DMS53 (cell line): ENCODE measurements at places on chromosomes 6 and 20.

- no peak for DNase-seq
These were observed 41.4 kb downstream of the INSM1 start for GRCh38 chr20:20409331-20409730.

DNA sequence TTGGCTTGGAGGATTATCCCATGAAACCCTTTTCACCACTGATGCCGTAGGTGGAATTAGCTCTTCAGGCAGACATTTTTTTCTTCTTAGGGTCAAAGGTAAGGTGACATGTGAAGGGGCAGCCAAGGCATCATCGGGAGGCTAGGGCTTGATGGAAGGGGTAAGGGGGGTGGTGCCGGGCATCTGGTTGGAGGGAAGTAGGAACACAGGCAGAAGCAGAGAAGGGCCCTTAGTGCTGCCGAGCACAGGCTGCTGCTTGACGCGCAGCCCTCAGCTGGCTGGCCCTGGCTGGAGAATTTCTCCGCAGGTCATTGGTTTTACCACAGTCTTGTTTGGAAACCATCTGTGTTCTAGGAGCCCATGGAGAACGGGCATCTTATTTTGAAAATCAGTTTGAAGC, 54.7 kb downstream of the TRAF3IP2 start:
- peak; percentile 21 for DNase-seq

- DNase-seq = no peak
These were observed 136.7 kb upstream of the GMDS start for GRCh38 chr6:2381872-2382661.

- no peak for DNase-seq
These were observed 369.2 kb upstream of the CNR1 start for GRCh38 chr6:88535306-88535705.

DNA sequence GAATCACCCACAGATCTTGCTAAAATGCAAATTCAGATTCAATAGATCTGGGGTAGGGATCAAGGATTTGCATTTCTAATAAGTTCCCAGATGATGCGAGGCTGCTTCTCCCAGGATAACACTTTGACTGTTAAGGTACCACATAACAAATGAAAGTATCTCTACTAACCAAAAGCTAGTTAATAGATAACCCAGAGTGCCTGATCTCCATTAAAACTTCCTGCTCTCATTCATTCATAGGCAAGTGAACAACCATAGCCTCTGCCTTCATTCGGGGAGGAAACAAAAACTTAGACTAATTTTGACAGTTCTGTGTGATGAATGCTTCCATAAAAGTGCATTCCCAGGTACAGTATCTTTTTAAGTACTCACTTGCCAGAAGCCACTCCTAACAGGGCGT, 265.6 kb upstream of the BTBD3 start:
- DNase-seq = peak; percentile 50

DNA sequence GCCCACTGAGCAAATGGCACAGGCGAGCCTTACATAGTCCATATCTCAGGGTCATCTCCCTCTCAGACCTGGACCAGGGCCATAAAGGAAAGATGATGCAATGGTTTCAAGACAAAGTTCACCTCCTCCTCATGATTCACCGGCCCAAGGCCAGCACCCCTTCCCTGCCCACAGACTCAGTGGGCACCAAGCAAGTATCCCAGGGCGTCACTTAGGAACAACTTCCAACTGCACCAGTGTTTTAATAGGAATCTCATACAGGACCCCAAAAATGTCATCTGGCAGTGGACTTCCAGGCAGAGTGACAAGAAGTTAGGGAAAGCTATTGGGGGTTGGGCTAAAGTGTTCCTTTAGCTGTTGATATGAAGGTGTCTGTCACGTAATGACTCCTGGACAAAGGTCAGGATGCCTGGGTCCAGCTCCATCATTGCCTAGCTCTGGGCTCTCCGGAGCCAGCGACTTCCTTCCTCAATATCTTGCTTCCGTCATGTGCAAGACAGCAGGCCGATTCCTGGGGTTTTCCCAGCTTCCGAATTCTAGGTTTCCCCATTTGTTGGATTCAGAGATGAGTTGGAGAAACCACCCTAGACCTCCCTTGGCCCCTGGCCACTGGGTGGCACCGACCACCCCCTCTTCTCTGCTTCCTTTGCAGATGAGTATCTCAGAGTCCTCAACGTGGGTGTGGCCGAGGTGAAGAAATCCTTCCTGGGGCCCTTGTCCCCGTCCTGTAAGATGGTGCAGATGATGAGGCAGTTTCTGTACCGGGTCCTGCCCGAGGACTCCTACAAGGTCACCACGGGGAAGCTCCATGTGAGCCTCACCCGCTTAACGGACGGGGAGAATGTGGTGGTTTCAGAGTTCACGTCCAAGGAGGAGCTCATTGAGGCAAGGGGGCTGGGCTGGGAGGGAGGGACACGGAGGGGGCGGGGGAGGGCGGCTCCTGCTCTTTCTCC, 21.1 kb downstream of the PNPLA1 start:
- DNase-seq = no peak

DNA sequence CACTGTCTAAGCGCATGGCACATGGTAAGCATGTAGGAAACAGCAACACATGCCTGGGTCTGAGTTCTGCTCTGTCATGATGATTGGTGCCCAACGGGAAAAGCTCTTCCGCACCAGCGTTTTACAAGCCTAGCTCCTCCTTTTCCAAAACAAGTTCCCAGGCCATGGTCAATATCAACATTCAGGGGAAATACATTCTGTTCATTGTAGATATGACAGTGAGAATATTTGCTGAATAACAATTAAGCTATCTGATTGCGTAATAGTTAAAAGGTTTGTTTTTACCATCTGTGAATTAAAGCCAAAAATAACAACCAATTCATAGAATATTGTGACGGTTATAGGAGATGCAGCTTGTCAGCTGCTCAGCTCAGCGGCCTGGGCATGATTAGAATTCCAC, 404.3 kb upstream of the SLC35B3 start:
- no peak for DNase-seq

- peak; percentile 61 for DNase-seq
These were observed 125.2 kb downstream of the HIVEP2 start for GRCh38 chr6:142819603-142820337.

DNA sequence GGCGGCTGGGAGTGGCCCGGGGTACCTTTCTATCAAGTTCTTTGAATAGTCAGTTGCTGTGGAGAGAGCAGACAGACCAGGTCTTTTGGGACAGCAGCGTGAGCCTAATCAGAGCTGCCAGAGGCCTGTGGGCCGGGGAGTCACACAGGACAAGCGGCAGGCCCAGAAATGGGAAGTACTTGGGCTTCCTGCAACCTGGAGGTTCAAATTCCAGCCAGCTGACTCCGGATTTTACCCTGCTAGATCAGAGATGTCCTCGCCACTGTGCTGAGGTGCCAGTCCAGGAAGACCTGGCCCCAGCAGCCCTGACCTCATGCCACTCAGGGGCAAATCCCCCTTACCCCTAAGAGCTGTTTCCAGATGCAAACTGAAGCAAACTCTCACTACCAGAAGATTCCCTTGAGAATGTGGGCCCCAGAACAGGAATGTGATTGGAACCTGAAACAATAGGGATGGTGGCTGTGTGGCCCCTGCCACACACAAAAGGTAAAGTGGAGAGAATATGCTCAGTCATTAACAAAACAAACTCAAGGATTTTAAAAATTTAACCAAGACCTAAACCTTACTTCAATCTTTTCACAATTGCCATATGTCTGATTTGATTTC, 9.7 kb downstream of the BEND3 start:
- DNase-seq = no peak

DNA sequence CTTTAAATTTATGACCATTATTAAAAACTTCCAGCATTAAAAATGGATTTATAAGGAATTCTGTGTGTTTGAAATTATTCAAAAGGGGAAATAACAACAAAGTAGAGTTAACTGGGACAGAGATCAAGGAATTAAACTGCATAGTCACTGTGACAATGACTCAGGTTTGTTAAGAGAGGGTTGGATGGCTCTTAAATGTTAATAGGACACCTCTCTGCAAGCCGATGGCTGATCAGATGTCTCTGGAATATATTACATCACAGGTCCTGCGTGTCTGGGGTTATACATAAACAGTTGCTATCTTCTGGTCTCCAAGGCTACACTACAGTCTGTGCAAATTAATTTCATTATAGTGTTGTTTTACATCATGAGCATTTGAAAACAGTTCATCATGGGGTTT, 574.3 kb downstream of the COL12A1 start:
- peak; percentile 91 for DNase-seq

- no peak for DNase-seq
These were observed 81.0 kb downstream of the FYN start for GRCh38 chr6:111792241-111792640.

DNA sequence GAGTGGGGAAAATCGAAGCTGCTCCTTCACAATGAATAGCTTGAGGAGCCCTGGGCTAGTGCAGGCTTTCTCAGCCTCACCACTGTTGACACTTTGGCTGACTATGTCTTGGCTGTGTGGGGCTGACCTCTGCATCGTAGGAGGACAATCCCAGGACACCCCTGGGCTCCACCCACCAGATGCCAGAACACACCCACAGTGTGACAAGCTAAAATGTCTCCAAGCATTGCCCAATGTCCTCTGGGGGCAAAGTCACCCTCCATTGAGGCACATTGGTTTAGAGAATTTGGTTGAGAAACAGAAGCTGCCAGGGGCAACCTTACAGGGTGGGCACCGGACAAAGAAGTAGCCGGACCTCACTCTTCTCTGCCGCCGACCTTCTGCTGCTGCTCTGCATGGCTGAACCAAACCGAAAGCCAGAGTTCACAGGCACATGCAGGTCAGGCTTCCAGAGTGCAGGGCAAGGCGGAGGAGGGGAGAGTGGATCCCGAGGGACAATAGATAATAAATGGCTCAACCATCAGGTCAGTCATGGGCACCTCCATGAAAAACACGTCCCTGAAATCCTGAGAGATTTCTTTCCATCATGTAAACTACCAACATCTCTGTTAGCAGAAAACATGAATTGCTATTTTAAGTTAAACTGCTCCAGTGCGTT, 189.0 kb downstream of the LRFN2 start:
- no peak for DNase-seq

DNA sequence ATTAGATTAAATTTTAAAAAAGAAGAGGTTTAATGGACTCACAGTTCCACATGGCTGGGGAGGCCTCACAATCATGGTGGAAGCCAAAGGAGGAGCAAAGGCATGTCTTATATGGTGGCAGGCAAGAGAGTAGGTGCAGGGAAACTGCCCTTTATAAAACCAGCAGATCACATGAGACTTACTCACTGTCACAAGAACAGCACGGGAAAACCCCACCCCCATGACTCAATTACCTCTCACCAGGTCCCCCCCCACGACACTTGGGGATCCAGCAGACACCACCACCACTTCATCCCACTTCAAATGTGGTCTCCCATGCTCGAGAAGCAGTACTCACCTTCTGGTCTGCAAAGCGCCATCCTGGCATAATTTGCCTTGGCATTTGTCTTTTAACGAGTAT, 24.6 kb downstream of the MTFR2 start:
- peak; percentile 38 for DNase-seq

DNA sequence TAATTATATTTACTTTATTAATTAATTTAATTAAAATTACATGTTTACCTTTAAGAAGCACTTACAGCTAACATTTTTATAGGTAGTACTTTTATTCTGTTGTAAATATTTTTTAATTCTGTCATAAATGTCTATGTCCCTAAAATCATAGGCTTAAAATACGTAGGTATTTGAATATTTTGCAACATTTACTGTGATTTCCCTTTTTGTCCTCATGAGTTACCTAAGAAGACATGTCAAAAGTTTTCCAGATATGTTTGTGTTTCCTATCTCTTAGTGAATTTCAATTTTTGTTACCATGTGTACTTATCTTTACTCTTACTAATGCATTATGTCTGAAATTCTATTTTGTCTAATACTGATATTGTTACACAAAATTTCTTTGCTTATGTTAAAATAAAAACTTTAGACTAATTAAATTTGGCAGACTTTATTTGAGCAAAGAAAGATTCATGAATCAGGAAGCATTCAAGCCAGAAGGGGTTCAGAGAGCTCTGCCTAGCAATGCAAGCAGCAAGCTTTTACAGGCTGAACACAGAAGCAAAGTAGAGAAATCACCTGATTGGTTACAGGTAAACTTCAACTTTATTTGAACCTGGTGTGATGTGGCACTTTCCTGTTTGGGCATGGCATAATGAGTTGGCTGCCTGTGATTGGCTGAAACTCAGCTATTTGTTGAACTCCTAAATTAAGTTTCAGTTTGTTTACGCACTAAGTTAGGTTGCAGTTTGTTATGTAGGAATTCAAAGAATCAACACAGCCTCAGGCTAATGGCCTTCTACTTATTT, 123.2 kb upstream of the TMEM170B start:
- DNase-seq = peak; percentile 22

DNA sequence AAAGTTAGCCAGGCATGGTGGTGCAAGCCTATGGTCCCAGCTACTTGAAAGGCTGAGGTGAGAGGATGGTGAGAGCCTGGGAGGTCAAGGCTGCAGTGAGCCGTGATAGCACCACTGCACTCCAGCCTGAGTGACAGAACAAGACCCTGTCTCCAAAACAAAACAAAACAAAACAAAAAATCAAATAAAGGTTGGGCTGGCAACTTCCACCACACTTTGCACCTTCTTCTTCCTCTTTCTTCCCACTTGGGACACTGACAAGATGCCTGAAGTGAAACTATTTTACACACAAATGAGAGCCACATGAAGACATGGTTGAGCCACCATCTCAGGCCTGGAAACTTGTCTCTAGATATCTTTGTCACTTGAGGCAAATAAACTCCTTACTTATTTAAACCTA, 53.8 kb upstream of the CCDC28A start:
- DNase-seq = no peak

GRCh38 chr6:32194825-32195651, 2.6 kb upstream of the GPSM3 start:
- DNase-seq = peak; percentile 61

- DNase-seq = no peak
These were observed 43.2 kb upstream of the NOTCH4 start for GRCh38 chr6:32267035-32267434.

- no peak for DNase-seq
These were observed 309.8 kb upstream of the SUPT3H start for GRCh38 chr6:45687570-45687969.

- DNase-seq = no peak
These were observed 79.8 kb downstream of the NFATC2 start for GRCh38 chr20:51462566-51463276.

- no peak for DNase-seq
These were observed 76.2 kb downstream of the ISM1 start for GRCh38 chr20:13297147-13297899.
